Esophagus (tissue), 2 donors: ENCODE measurements at places on chromosomes 3 and 15. TPM values are rescaled to one million over a fixed set of nuclear protein-coding genes. Genes with fewer than 3 reads are reported as not detected.

Gene B2M
- 1,202 TPM for polyA plus RNA-seq

Gene SSUH2
- polyA plus RNA-seq: 0.22 TPM

Gene LSAMP
- 0.16 TPM for polyA plus RNA-seq

Gene SLC51A
- polyA plus RNA-seq: 0.21 TPM

Gene COMMD4
- 66.1 TPM for polyA plus RNA-seq

Gene TEX9
- polyA plus RNA-seq: 2.8 TPM

Gene THSD4
- 49.7 TPM for polyA plus RNA-seq

Gene ECT2
- polyA plus RNA-seq: 3.7 TPM

Gene ERICH6
- polyA plus RNA-seq: not detected

Gene SRGAP3
- polyA plus RNA-seq: 1.3 TPM

Gene P2RY12
- 0.13 TPM for polyA plus RNA-seq

Gene LYZL4
- not detected for polyA plus RNA-seq

Gene KBTBD8
- polyA plus RNA-seq: 0.47 TPM

Gene PTPRG
- 1.6 TPM for polyA plus RNA-seq

Gene LSMEM2
- polyA plus RNA-seq: 0.07 TPM

Gene LOXL1
- 7.2 TPM for polyA plus RNA-seq

Gene CYP1A1
- 1.9 TPM for polyA plus RNA-seq

Gene TNNC1
- polyA plus RNA-seq: 1.3 TPM

Gene UACA
- 27.1 TPM for polyA plus RNA-seq

Gene IMPDH2
- 176 TPM for polyA plus RNA-seq

Gene PDZRN3
- polyA plus RNA-seq: 17.2 TPM

Gene COL6A5
- 0.04 TPM for polyA plus RNA-seq

Gene LHFPL4
- polyA plus RNA-seq: not detected

Gene ETV5
- 2.0 TPM for polyA plus RNA-seq

Gene CACNA2D2
- polyA plus RNA-seq: 0.28 TPM

Gene OR5K2
- polyA plus RNA-seq: not detected

Gene RAMAC
- 28.2 TPM for polyA plus RNA-seq

Gene ERC2
- 0.18 TPM for polyA plus RNA-seq

Gene SATB1
- 6.1 TPM for polyA plus RNA-seq

Gene C3orf85
- polyA plus RNA-seq: not detected

Gene STRIT1
- 0.14 TPM for polyA plus RNA-seq

Gene CAND2
- polyA plus RNA-seq: 0.84 TPM

Gene GCNT3
- polyA plus RNA-seq: 16.3 TPM
